ENCODE measurements at places on chromosomes 13 and 19.

GRCh38 chr19:30516111-30516510 lies 143.9 kb downstream of the ZNF536 start:
- DNase-seq: no peak

GRCh38 chr13:71577127-71577526 lies 289.9 kb downstream of the DACH1 start:
- DNase-seq: no peak

DNA sequence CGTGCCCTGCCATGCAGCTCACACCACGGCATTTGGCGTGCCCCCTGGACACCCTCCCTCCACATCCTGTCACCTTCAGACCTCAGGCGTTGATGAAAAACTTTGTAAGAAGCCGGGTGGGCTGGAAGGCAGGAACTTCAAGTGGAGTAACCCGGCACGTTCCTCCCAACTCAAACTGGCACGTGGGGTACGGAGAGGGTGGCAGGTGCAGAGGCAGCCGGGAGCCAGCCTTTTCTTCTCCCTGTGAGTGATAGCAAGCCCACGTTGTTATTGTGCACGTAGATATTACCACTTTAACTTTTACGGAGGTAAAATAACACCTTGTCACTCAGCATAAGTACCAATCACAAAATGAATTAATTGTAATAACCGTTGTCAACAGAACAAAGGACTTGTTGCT lies 198.0 kb downstream of the ZNF536 start:
- no peak for DNase-seq

- no peak for DNase-seq
Measured at GRCh38 chr13:106038752-106039151, 496.7 kb downstream of the EFNB2 start.

DNA sequence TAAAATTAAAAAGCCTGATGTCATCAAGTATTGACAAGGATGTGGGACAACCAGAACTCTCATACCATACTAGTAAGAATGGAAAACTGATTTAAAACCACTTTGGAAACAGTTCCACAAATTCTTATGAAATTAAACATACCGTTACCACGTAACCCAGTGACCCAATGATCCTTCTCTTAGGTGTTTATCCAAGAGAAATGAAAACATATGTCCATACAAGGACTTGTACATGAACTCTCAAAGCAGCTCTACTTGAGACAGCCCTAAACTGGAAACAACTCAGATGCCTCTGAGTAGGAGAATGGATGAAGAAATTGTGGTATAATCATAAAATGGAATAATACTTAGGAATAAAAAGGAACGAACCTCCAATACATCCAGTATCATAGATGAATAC lies 27.6 kb downstream of the SLC6A16 start:
- no peak for DNase-seq

DNA sequence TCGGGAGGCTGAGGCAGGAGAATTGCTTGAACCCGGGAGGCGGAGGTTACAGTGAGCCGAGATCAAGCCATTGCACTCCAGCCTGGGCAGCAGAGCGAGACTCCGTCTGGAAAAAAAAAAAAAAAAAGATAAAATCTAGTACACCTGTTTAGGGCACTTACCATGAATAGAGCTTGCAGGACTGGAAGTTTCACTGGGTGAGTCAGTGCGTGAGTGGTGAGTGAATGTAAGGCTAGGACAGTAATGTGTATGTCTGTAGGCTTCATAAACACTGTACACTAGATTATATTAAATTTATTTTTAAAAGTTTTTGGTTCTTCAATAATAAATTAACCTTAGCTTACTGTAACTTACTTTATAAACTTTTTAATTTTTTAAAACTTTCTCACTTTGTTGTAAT lies 22.9 kb downstream of the PPP5C start:
- DNase-seq: no peak

DNA sequence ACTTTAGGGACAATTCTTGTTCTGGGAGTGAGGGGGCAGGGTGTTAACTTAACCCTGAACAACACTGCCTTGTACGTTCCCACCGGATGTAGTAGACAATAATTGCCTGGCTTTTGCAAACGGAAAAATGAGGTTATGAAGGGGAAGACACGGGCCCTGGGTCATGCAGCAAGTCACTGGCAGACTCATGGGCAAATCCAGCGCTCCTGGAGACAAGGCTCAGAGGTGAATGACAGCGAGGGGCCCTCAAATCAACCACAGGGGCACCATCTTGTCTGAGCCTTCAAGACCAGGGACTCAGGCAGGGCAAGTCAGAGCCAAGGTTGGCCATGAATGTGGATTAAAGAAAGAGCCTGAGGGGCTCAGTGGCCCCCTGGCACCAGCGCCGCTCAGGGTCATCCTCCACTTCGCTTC lies 2.8 kb downstream of the RASA3 start:
- peak; percentile 25 for DNase-seq

DNA sequence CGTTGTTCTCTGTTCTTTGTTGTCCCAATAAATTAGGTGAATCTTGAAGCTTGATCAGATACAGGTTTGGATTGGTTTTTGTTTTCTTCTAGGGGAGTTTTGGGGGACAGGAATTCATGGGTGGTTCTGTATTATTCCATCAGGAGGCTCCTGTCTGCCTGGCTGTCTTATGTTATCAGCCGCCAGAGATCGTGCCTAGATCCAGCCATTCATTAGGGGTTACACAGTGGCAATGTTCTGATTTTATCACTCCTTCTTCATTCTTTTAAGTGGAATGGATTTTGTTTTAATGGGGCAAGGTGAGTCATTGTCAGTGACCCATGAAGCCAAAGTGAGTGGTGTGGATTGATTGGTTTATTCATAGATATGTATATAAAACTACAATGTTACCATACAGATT lies 71.9 kb downstream of the CHST8 start:
- DNase-seq: no peak

- DNase-seq: no peak
Measured at GRCh38 chr13:78680115-78680561, 21.2 kb upstream of the OBI1 start.

- peak; percentile 49 for DNase-seq
Measured at GRCh38 chr19:55216461-55217198, 7.3 kb upstream of the PTPRH start.

DNA sequence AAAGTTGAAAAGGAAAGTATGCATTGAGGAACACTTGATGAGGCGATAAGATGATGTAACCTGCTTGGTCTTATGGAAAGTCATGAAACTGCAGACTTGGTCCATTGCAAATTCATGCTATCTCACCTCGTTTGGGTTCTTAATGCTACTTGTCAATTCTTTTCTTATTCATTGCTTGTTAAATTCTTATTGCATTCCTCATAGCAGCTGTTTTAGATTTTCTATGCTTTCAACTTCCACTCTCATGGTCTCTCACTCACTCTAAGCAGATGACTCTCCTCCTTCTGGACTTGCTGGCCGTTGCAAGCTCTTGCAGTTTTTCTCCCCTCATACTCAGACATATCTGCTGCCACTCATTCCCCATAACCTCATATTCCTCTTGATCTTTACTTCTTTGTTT lies 67.8 kb upstream of the CSNK1A1L start:
- no peak for DNase-seq

DNA sequence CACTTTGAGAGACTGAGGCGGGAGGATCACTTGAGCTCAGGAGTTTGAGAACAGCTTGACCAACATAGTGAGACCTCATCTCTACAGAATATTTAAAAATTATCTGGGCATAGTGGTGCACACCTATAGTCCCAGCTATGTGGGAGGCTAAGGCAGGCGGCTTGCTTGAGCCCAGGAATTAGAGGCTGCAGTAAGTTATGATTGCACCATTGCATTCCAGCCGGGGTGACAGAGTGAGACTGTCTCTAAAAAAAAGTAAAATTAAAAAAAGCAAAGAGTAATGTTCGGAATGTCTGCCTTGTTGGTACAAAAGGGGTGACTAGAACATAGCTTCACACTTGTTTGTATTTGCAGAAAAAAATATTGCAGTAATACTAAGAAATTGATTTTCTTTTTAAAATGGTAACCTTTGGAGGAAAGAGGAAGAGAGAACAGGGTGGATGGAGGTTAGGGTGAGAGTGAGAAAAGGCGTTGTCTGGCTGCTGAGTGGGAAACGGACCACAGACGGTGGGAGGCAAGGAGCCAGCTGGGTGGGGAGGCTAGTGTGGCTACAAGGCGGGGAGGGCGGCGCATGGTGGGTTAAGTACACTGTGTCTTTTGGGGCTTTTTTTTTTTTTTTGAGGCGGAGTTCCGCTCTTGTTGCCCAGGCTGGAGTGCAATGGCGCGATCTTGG lies 10.2 kb downstream of the PPP1R14A start:
- DNase-seq: no peak

DNA sequence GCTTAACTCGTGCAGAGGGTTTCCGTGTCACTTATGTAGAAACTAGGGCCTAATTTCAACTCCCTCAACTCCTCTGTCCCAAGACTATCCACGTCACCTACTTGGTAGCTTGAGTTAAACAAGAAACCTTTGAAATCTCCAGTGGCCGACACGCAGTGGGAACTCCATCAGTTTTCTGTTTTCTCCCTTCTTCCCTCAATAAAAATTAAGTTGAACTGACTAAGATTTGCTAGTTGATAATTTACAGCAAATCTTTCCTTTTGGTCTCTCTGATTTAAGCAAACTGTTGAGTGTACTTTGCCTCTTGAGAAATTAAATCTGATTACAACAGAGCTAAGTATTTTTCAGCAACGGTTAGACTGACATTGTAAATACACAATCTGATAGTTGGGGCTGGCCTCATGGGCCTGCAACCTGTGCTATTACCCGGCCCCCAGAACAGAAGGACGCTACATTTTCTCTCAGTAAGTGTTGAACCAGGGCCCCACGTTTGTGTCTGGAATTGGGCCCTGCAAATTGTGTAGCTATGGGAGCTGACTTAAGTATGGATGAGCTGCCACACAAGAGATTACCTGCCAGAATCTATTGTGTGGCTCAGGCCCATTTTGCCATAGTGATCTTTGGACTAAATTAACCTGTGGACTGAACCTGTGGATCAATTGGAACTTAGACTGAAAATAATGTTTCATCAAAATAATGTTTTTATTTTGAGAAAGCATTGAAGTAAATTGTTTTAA lies 708 bp upstream of the ESD start:
- no peak for DNase-seq

- DNase-seq: no peak
Measured at GRCh38 chr13:20714563-20715329, 11.2 kb downstream of the IL17D start.

DNA sequence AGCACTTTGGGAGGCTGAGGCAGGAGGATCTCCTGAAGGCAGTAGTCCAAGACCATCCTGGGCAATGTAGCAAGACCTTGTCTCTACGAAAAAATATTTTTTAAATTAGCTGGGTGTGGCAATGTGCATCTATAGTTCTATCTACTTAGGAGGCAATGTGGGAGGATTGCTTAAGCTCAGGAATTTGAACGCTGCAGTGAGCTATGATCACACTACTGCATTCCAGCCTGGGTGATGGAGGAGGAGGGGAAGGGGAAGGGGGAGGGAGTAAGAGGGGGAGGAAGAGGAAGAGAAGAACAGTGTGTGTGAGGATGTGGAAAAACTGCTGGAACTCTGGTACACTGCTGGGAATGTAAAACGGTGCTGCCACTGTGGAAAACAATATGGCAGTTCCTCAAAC lies 9.2 kb upstream of the CLIP3 start:
- DNase-seq: no peak

DNA sequence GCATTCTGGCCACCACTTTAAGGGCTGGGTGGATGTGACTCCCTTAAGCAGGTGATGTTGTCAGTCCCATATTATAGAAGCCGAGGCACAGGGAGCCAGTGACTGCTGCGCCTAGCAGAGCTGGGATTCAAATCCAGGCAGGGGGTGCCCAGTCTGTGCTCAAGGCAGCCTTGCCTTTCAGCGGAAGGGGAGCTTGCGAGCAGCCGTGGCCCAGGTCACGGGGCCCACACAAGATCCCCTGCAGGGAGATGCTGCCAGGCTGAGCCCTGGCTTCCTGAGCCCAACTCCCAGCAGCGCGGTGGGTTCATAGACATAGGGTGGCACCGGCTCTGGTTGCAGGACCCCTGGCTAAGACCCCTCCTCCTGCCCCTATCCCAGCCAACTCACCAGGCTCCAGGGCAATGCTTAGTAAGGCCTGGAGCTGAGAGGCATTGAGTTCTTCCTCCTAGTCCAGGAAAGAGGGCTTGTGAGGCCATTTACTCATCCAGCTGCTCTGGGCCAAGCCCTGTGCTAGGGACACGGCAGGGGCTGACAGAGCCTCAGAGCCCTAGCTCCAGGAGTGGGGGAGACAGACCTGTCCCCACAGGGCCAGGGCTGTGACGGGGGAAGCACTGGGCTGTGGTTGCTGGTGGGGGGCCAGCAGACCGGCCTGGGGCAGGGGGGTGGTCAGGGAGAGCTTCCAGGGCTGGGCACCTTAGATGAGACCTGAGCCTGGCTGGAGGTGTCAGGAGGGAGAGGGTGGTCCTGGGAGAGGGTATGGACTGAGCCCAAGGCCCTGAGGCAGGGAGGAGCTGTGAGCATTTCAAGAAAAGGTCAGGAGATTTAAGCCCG lies 9.6 kb downstream of the CAPN12 start:
- DNase-seq: peak; percentile 40

DNA sequence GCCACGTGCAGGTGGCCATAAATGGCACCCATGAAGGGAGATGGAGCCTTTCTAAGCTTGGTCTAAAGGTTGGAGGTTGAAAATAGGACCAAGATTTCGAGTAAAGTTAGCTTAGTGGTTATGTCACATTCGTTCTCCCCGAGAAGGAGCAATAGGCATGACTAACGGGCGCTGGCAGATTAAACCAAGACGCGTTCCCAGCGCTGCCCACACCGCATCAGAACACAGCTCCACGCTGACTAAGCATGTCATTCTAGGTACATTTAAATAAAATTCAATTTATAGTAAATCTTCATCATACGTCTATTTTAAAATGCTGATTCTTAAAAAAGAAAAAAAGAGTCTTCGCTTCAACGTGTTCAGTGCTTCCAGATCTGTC lies 95.0 kb upstream of the IRS2 start:
- no peak for DNase-seq

DNA sequence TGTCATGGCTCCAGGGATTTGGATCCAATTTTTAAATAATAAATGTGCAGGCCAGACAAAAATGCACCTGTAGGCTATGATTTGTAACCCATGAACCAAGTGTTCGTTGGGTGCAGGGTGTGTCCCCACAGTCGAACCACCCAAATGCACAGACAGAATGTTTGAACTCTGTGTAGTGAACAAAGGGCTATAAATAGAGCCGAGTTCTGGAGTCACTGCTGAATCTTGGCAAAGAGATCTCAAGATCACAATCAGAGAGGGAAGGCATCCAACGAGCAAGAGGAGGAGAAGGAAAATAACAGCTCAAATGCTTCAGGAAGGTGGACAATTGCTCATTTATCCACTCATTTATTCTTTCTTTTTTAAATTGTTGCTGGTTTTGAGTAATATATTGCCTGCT lies 547.9 kb downstream of the FGF9 start:
- DNase-seq: no peak

DNA sequence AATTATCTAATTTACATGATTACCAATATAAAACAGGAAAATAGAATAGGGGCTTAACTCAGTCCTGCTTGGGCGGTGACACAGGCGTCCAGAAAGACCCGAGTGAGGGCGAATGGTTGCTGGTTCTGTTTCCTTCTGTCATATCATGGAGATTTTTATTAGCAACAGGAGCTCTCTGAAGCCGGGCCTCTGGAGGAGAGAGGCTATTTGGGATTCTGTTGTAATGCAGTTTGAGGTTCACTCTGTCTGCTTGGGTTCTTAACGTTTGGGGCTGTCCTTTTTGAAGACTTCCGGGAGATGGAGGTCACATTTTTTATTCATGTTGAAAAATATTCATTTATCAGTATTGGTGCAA lies 115.7 kb upstream of the ZNF536 start:
- DNase-seq: no peak

All from KG1 (cell line).